Lung microvascular endothelial cell (primary cell): ENCODE measurements at places on chromosomes 2 and 18. TPM values are rescaled to one million over a fixed set of nuclear protein-coding genes. Genes with fewer than 3 reads are reported as not detected.

DNA sequence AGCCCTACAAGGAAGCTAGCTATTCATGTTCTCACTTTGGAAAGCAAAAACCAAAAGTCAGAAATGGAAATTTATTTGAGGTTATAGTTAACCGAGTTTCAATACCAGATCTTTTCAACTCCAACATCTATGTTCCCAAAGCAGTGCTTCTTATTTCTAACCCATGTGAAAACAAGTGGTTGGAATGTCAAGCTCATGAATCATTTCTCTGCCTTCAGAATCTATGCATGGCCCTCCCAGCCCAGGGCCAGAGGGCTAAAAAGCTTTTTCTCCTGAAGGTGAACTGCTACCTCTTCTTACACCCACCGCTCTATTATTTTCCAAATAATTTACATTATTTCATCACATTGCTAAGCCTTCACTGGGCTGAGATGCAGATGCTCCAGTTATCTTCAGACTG lies 158.4 kb downstream of the SP3 start:
- no peak for DNase-seq

DNA sequence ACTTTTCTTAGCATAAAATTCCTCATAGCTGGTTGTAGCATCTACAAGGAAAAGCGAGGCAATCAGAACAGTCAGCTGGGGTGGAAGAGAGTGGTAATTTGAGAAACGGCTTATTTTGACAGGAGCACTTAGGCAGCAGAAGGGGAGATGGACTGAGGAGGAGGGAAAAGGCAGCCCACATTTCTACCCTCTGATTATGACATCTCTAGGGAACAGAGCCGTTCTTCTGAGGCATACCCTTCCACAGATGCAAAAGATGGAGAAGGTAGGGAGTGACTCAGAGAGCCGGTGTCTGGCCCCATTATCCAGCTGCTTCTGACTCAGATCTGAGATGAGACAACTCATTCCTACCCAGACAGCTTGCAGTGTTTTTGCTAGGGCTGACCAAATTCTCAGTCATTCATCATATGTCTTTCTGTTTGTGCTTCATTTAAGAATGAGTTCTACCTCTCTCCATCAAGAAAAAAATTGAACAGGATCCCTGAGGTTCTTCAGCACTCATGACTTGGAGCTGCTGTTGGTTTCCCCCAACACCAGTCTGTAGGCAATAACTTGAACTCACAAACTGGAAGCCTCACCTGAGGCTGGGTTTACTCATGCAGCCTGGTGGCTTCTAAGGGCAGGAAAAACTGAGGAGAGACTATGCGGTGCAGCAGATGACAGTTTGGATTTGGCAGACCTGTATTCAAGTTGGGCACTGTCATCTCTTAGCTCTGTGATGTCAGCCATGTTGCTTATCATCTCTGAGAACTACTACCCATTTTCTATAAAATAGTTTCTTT lies 15.9 kb upstream of the SEC11C start:
- peak; percentile 66 for DNase-seq

FAM136A gene
- total RNA-seq: 10.7 and 20.3 TPM in 2 replicates

LRRC30 gene
- not detected in 2 replicates for total RNA-seq
